Stimulated activated CD4-positive, alpha-beta T cell treated with anti-CD3 and anti-CD28 coated beads, Interleukin-12 subunit alpha, Interleukin-12 subunit beta, amount 100 ng/mL, for 24 hours (primary cell): ENCODE measurements at places on chromosomes 4 and X.

GRCh38 chr4:119286377-119287002, 35.4 kb downstream of the FABP2 start:
- no peak for DNase-seq

DNA sequence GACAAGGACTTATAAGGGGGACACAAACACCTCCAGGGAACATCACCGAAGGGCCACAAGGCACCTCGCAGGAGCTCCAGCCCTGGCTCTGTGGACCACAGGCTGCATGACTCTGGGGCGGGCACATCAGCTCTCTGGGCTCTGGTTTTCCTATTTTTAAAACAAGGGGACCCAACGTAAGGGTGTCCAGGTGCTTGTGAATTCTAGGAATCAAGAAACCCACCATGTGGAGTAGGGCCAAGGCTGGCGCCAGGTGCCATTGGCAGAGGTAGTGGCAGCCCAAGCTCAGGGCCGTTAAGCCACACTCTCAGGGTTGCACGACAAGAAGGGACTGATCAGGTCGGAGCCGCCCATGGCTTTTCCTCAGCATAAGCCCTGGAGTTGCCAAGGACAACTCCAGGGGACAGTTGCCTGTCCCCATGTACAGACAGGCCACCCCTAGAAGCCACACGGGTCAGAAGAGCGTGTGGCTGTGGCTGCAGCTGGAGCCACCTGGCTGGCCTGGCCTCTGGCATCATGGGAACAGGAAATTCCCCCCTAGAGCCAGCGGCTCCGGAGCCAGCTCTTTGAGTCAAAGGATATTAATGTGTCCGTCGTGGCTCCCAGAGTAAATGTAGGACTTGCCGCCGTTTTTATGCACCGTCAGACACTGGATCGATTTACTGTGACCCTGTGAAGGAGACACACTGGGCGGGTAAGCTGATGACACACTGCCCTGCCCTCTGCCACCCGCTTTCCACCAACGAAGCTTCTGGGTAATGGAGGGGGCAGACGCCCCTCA, 32.5 kb downstream of the WDR1 start:
- DNase-seq = no peak

DNA sequence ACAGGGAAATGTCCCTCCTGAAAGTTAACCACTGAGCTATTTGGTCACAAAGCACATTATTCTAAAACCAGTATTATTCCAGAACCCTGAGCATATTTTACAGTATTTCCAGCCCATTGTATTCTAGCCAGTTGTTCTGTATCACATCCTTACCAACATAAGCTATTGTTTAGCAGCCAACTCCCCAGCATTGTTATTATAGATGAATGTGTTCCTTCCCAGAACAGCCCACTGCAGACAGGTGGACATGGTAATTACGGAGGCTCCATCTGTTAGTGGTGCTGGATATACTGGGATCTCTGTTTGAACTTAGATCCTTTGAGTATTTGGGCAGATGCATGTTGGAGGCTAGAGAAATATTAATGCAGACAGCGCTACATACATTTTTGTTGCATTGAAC, 126.1 kb downstream of the MGST2 start:
- DNase-seq = no peak

DNA sequence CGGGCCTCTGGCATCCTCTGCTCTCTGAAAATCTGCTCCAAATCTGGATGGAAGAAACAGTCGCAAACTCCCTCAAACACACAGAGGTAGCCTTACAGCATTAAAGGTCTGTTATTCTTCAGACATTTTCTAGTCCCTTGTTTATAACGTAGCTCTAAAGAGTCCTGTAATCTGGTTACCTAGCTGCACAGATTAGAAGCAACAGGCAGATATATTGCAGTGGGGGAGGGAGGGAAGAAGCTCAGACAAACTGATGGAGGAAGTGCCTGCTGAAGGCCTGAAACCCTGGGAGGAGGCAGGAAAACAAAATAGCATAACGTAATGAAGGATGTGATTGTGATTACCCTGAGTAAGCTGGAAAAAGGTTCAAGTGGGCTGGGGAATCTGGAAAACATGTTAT, 39.4 kb downstream of the ZCCHC12 start:
- no peak for DNase-seq

DNA sequence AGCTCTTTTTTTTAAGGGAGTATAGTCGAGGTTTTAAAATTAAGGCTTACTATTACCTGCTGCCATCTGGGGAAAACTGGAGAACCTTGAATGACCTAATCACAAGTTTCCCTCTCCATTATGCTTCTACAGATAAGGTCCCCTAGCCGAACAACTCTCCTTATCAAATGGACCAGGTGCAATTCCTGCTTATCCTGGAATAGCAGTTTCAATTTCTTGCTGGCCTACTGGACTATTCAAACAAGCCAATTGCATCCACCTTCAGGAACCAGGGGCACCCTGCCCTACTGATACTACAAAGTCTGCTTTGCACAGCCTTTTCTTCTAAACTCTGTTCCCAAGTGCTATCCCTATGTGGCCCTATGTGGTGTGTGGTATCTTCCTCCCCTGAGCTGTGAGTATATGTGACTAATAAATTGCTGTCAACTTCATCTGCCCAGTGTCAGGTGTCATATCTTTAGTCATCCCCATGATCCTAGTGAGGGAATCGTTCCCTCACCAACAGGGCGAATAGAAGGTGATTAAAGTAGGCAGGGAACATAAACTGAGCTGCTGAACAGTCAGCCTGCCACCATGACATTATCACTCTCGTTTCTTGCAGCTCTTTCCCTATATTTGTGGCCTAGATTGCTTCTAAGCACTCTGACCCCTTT, 128.5 kb downstream of the ATG4A start:
- no peak for DNase-seq

DNA sequence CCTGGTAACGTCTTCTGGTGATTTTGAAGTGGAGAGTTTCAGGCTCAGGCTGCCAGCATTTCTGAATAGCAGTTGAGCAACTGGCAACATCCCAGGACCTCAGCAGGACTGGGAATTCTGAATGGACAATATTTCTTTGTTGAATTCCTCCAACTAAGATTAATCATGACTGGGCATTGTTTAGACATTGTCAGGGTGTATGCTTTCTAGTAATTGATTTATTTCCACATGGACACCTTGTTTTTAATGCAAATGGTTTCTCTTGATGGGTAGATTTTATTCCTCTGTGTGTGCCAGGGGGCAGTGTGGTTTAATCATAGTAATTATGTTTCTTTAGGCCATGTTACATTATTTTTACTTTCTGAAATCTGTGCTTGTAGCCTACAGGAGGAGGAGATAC, 1004.7 kb upstream of the LCORL start:
- no peak for DNase-seq

DNA sequence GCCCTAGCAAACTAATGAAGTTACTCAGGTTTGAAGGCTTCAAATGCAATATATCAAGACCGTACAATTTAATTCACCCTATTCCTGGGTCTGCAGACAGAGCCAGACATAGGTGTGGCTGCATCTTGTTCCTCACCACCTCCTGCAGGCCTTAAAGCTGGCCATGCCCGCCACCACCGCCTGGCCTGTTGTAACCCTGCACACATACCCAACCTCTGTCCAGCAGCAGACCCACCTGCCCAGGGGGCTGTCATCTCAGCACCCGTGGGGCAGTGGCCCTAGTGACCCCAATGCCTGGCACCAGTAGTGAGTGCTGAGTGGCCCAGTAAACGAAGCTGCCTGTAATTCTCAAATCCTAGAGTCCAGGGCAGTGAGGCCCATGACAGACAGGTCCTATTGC, 40.7 kb downstream of the ZBTB49 start:
- DNase-seq = no peak

DNA sequence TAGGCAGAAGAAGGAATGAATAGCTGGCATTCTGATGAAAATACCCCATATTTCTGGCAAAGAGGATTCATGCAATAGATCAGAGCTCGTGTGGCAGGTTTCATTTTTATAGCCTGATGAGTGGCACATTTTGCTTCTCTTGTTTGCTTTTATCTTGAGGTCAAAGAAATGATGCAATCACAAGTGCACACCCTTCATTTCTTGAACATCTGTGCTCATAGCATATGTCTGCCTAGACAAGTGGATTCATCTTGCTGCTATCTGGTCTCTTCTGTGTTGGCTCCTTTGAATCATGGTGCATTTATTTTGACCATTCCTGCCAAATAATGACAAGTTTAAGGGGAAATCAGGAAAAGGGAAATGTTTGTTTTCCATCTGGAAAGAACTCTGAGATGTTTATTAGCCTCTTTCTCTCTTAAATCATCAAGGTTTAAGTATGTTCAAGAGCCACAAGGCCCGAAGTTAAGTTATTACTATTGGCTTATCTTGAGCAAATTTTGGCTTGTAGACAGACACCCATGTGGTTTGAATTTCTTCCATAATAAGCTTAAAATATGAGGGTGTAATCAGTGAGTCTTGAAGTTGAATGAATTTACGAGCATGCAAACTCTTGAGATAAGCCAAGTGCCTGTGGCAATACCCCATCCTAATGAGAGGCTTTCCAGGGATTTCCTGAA, 59.3 kb upstream of the HS3ST1 start:
- no peak for DNase-seq

DNA sequence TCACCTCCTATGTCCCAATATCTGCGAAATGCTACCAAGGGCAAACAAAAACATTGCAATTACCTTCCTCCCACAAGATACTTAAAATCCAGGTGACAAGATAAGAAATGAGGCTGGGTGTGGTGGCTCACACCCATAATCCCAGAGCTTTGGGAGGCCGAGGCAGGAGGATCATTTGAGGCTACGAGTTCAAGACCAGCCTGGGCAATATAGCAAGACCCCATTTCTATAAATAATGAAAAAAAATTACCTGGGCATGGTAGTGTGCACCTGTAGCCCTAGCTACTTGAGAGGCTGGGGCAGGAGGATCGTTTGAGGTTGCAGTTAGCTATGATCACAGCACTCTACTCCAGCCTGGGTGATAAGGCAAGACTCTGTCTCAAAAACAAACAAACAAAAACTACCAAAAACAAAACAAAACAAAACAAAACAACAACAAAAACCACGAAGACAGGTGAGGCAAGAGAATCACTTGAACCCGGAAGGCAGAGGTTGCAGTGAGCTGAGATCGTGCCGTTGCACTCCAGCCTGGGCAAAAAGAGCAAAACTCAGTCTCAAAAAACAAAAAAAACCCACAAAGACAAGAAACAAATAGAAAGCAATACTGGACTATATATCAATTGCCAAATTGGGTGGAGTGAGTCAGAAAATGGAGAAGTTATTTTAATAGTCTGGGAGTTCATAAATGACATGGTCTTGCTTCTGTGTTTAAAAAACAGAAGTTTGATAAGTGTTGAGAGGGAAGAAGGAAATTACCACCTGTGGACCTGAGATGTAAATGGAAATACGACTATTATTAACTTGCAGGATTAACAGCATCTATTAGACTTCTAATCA, 176.5 kb downstream of the FBXW7 start:
- no peak for DNase-seq

GRCh38 chr4:85302756-85303155, 172.2 kb upstream of the ARHGAP24 start:
- DNase-seq = no peak
